ENCODE measurements at places on chromosomes 1 and 21. TPM values are rescaled to one million over a fixed set of nuclear protein-coding genes. Genes with fewer than 3 reads are reported as not detected.

The PFDN2 gene
- 45.5 TPM for total RNA-seq

The SLC6A17 gene
- under 0.01 TPM for total RNA-seq

The ATP6V1G3 gene
- total RNA-seq, result not detected

The SH2D1B gene
- total RNA-seq, result not detected

The NGF gene
- total RNA-seq, result 8.5 TPM

The L1TD1 gene
- 0.26 TPM for total RNA-seq

The FUCA1 gene
- total RNA-seq, result 8.7 TPM

The MROH9 gene
- total RNA-seq, result 0.26 TPM

The LINGO4 gene
- total RNA-seq, result not detected

The CAMTA1 gene
- total RNA-seq, result 45.5 TPM

The FCRL1 gene
- not detected for total RNA-seq
